ENCODE measurements at places on chromosomes 13 and 19.

- no peak for DNase-seq
These were observed 478.4 kb downstream of the TSHZ3 start for GRCh38 chr19:30870876-30871275.

- DNase-seq = no peak
These were observed 178.8 kb downstream of the KATNAL1 start for GRCh38 chr13:30128591-30128990.

- DNase-seq = no peak
These were observed 2.0 kb downstream of the RNF113B start for GRCh38 chr13:98175043-98175442.

DNA sequence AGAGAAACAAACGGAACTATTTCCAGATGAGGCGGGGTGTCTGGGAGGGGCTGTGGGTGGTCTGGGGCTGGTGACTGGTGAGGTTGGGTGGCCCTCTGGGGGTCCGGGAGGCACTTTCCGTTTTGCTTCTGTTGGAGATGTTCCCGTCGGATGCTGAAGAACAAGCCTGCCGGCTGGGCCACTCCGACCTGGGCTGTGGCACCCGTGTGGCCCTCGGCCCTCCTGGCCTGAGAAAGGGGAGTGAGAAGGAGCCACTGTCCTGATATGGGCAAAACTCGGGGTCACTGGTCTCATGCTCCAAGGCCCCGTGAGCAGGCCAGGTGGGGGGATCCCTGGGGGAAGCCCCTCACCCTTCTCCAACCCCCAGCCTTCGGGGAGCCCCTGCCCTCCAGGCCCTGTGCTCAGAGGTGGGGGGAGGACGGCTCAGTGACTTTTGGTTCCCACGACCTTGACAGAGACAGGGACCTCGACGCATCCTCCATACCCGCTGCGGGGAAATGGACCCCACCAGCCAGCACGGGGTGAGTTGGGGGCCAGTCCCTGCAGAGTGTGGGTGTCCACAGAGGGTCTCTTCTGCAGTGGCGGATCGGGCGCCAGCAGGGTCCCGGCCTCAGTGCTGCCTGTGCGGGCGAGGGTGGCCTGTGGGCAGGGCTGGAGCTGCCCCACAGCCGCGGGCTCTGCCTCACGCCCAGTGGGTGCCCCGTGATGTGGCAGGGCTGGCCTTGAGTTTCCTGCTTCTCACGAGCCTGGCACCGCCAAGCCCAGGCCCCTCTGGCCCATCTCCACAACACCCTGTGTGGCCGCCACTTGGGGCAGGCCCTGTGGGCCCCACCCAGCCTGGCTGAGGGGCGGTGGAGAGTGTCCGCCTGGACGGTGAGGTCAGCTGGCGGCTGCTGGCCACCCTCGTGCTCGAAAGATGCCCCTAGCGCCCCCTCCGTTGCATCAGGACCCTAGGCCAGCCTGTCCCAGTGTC lies 4.4 kb upstream of the TBXA2R start:
- DNase-seq = no peak

- no peak for DNase-seq
These were observed 16.1 kb upstream of the STRN4 start for GRCh38 chr19:46762245-46762890.

DNA sequence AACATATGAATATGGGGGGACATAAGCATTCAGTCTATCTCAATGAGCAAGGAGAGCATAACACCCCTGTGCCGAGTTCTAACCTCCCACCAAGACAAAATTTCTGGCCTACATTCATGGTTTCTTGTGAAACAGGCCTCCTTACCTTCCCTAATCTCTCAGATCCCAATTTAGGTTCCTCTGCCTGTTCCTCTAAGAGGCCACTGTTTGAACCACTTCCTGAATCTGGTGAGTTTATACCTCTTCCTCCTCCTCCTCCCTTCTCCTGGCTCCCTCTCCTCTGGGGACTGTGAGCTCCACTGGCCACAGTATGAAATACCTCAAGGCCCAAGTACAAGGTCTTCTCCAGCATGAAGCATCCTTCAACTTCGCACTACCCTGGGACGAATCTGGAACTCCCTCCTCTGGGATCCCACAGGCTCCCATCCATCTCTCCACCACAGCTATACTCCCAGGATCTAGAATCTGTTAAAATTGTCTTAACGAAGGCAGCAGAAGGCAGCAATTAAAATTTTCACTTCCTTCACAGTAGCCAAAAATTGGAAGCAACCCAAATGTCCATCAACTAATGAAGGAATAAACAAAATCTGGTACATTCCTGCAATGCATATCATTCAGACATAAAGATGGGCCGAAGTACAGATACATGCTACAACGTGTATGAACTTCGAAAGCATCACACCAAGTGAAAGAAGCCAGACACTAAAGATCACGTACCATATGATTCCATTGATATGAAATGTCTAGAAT lies 7.8 kb upstream of the SIGLECL1 start:
- no peak for DNase-seq

DNA sequence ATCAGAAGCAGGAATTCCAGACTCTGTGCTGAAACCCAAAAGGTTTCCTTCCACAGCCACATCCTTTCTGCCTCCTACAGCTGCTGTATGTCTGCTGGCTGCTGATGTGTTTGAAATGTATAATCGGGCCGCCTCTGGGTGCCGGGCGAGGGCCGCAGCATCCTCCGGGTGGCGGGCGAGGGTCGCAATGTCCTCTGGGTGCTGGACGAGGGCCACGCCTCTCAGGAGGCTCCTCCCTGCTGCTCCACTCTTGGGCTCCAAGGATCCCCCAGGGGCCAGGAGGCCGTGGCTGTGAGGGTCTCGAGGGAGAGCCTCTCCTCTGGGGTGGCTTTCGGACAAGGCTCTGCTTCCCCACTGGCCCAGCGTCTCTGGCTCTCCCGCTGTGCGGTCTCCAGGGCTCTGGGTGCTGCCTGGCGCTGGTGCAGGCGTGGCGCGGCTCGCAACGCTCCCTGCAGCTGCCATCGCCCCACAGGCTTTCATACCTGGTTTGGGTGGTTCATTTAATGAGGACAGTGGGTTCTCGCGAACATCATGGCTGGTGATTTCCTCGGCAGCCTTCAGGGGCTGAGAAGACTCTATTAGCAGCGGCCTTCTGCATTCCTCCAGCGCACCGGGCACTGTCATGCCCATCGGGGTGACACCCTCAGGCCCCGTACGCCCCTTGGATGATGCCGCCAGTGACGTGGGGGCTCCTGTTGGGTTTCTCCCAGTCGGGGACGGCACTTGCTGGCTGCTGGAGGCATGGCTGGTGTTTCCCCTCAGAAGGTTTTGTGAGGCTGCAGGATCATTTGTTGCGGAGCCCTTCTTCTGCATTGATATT lies 41.8 kb upstream of the GRTP1 start:
- DNase-seq = no peak

- DNase-seq = no peak
These were observed 29.1 kb upstream of the POP4 start for GRCh38 chr19:29576761-29577648.

DNA sequence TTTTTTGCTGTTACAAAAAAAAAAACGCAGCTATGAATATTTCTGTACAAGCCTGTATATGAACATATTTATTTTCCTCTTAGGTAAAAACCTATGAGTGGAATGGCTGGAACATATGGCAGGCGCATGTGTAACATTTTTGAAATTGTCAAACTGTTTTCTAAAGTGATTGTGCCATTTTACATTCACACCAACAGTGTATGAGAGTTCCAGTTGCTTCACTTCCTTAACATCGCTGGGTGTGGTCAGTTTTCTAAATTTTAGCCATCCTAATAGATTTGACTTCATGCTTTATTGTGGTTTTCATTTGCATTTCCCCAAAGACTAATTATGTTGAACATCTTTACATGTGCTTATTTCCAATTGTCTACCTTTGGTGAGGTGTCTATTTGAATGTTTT lies 306.8 kb downstream of the KCNRG start:
- no peak for DNase-seq

GRCh38 chr19:45681391-45682015 lies 10.2 kb downstream of the SNRPD2 start:
- DNase-seq = peak; percentile 41

GRCh38 chr19:28933039-28933438 lies 279.9 kb downstream of the UQCRFS1 start:
- DNase-seq = no peak

GRCh38 chr13:89857502-89857901 lies 1490.0 kb upstream of the MIR17HG start:
- no peak for DNase-seq

GRCh38 chr19:56835401-56835800 lies 5.1 kb downstream of the PEG3 start:
- no peak for DNase-seq

DNA sequence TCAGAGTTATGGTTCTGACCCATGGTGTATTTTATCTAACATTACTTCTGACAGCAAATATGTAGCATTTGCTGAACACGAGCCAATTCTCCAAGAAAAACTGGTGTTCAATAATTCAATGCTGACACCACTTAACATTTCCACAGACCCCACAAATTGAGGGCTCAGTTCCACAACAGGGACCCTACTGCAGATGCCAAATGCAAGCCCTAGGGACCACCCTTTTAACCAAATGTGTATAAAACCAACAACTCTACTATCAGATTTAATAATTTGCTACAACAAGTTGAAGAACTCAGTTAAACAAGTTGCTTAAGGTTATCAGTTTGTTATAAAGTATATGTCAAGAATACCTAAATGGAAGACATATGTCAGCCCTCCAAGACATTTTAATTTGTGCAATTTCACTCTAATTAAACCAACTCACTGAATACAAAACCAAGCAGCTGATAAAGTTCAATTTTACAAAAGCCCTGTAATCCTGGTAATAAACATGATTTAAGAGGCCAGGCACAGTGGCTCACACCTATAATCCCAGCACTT lies 6.7 kb downstream of the ZNF44 start:
- no peak for DNase-seq

GRCh38 chr13:94967183-94968039 lies 255.1 kb upstream of the SOX21 start:
- no peak for DNase-seq

- DNase-seq = no peak
These were observed 65.2 kb upstream of the TNFRSF19 start for GRCh38 chr13:23505007-23505406.

DNA sequence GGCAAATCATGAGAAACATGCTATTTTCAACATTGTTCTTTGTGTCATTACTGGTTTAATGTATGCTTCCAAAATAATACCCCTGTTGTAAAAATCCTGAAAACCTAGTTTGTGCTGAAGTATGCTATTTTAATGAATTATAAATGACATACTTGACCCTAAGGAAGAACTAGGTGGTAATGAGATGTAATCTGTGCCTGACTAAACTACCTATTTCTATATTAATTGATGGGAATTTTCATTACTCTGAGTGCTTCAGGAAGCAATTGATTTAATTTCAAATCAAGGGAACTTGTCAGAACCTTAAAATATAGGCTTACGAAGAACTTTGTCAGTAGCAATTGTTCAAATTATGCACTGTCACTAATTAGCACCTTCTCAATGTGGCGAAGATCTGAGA lies 1005.6 kb upstream of the SLC10A2 start:
- DNase-seq = no peak

GRCh38 chr13:90633849-90634248 lies 713.6 kb upstream of the MIR17HG start:
- DNase-seq = no peak

GRCh38 chr19:47447470-47448359 lies 24.0 kb downstream of the SLC8A2 start:
- DNase-seq = no peak

GRCh38 chr13:84641491-84641890 lies 759.2 kb upstream of the SLITRK1 start:
- DNase-seq = no peak

DNA sequence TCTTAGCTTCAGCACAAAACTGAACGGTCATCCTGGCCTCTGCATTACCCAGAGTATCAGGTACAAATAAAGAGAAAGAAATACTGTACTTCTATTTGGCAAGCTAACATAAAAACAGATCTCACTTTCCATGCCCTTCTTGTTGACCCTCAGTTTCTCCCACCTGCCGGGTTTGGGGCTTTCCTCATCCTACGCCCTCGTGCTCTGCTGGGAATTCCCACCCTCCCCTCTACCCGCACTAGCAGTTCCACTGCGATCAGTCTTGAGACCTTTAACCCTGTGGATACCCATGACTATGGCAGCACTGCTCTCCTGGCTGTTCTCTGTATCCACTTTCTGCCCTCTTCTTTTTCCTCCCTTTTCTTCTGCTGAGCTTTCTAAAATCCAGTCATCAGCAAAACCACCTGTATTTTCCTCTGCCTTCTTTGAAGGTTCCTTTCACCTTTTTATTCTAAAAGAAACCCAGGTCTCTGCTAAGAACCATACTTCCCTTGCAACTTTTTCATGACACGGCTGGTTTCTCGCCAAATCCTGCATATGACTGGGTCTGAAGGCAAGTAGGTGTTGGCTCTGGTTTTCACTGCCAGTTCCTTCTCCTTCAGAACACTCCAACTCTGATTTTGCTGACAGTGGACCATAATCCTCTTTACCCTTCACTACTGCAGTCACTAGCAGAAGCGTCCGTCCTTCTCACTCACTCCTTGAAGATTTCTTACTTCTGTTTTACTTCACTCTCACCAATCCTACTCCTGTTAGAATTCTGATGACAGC lies 99.4 kb downstream of the MIPEP start:
- DNase-seq = no peak

- no peak for DNase-seq
These were observed 11.6 kb downstream of the PARP4 start for GRCh38 chr13:24500977-24501376.

GRCh38 chr19:49631610-49632192 lies 8.2 kb downstream of the RRAS start:
- DNase-seq = no peak

DNA sequence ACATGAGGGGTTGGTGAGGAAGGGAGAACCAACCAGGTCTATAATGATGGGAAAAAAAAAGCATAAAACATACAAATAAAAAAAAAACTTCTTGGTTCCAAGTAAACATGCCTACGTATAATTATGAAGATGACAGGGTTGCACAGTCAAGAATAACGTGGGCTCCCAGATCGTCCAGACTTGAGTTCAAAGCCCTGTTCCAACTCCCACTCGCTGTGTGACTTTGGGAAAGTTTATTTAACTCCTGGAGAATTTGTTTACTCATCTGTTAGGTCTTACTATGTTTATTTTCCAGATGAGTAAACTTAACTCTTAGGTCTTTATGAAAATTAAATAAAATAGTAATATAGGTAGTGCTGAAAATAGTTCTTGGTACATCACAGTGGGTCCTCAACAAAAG lies 13.8 kb downstream of the STARD13 start:
- no peak for DNase-seq

DNA sequence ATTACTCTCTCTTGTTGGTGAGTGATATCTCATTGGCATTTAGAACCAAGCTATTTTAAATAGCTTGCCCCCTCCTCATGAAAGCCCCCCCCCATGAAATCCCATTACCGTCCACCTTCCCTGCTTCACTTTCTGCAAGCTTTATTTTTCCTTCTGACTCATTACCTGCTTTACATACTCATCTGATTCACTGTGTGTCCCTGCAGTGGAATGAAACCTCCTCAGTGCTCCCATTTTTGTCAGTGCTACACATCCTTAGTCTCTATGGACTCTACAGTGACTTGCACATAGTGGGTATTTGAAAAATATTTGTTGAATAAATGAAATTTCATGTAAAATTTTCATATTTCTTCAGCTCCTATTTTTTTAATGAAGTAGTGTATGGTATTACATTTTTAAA lies 62.3 kb downstream of the DOCK9 start:
- DNase-seq = no peak
